ENCODE measurements at places on chromosomes 3 and 15. TPM values are rescaled to one million over a fixed set of nuclear protein-coding genes. Genes with fewer than 3 reads are reported as not detected.

GRCh38 chr3:30605005-30605404 lies 1.4 kb upstream of the TGFBR2 start:
- no peak overlapping the region for H3K4me3 ChIP-seq
- H3K27ac ChIP-seq = no peak overlapping the region
- no peak for DNase-seq
- H3K36me3 ChIP-seq = no peaks in the 10 kb centered on the region
- no peaks in the 10 kb centered on the region for H3K27me3 ChIP-seq
- peaks cover 15% of the 10 kb centered on the region for H3K4me1 ChIP-seq

- H3K4me1 ChIP-seq = no peaks in the 10 kb centered on the region
- H3K27me3 ChIP-seq = peaks cover 5% of the 10 kb centered on the region
- H3K4me3 ChIP-seq = no peak overlapping the region
- DNase-seq = no peak
- H3K27ac ChIP-seq = no peak overlapping the region
Measured at GRCh38 chr15:58077427-58077826, 11.9 kb upstream of the ALDH1A2 start.

Gene SQOR
- total RNA-seq = 149 TPM

DNA sequence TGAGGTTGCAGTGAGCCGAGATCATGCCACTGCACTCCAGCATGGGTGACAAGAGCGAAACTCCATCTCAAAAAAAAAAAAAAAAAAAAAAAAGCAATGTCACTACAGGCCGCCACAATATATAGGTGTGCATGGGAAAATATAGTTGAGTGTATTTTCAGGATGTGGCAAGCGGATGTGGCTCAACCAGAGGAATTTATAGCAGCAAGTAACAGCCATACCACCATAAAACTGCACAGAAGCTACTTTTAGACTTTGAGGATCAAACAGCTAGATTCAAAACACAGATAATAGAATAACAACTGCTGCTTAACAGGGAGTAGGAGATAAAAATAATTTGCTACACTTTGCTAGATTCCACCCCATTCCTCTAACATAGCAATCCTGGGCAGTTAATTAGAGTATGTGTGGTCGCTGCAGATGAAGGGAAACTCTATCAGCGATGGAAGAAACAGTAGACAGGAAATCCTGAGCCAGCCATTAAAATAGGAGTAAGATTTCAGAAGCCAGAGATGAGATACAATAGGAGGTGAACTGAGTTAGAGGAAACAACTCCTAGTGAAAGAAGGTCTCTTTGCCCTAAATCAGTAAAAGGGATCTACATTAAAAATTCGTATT lies 318.7 kb upstream of the STT3B start:
- H3K36me3 ChIP-seq = no peaks in the 10 kb centered on the region
- DNase-seq = no peak
- no peaks in the 10 kb centered on the region for H3K27me3 ChIP-seq
- no peak overlapping the region for H3K4me3 ChIP-seq
- H3K27ac ChIP-seq = no peak overlapping the region

- no peak overlapping the region for H3K4me3 ChIP-seq
- H3K4me1 ChIP-seq = peaks cover 25% of the 10 kb centered on the region
- no peaks in the 10 kb centered on the region for H3K27me3 ChIP-seq
- DNase-seq = no peak
Measured at GRCh38 chr15:60568301-60568742, 89.4 kb upstream of the ICE2 start.

DNA sequence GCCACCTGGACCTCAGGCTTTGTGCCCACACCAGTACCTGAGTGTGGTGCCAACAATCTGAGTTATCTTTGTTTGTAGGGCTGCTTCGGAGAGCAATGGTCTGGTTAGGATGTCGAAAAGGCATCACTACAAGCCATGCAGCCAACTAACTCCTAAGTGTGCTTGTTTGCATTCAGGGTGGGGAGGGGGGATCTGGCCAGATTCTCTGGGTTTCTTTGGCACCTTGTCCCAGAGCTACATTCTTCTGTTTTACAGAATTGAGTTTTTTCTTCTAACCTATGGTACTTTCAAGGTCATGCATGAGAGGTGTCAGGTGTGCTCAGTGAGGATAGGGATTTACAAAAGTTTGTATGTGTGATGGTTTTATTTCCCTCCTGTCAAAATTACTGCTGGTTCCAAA lies 391.4 kb upstream of the RARB start:
- H3K36me3 ChIP-seq = no peaks in the 10 kb centered on the region
- H3K27ac ChIP-seq = no peak overlapping the region
- H3K4me1 ChIP-seq = peaks cover 20% of the 10 kb centered on the region
- H3K27me3 ChIP-seq = no peaks in the 10 kb centered on the region
- no peak overlapping the region for H3K4me3 ChIP-seq

GRCh38 chr3:61439122-61439458 lies 122.3 kb upstream of the PTPRG start:
- no peak overlapping the region for H3K4me3 ChIP-seq
- H3K4me1 ChIP-seq = peaks cover 13% of the 10 kb centered on the region
- DNase-seq = no peak

DNA sequence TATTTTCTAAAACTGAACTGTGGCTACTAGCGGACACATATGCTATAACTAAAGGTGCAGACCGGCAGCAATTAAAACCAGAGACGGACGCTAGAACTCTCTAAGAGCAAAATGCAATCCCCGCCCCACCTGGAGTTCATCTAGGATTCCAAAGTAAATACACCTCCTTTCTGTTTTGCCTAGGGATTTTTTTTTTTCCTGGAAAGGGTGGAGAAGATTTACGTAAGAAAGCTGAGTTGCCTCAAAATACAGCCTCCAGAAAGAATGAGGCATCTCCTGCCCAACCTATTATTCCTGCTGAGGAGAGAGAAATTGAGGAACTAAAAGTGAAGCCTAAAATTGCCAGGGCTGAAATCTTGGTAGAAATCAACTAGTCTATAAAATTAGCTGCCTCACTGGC lies 150.2 kb downstream of the TP63 start:
- no peak for DNase-seq
- no peaks in the 10 kb centered on the region for H3K36me3 ChIP-seq
- no peak overlapping the region for H3K4me3 ChIP-seq

DNA sequence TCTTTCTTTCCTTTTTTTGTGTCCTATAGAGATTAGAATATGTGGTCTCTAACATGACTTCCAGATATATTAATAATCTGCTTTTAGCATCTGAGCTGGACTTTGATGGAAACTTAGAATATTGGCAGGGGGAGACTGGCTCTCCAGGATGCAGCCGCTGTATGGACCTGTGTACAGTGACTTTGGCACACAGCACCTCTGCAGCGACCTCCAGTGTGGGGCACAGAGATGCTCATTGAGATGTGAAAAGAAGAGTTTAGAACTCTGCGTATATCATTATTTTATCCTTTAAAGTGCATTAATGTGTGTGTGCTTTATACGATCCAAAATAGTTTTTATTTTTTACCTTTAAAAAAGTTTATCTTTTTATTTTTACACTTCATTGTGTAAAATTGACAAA lies 18.3 kb downstream of the CFAP161 start:
- no peaks in the 10 kb centered on the region for H3K4me1 ChIP-seq
- no peaks in the 10 kb centered on the region for H3K36me3 ChIP-seq
- DNase-seq = no peak
- no peaks in the 10 kb centered on the region for H3K27me3 ChIP-seq

GRCh38 chr3:155382396-155383042 lies 89.0 kb upstream of the STRIT1 start:
- no peaks in the 10 kb centered on the region for H3K36me3 ChIP-seq
- no peaks in the 10 kb centered on the region for H3K4me1 ChIP-seq
- no peak overlapping the region for H3K4me3 ChIP-seq
- H3K27ac ChIP-seq = no peak overlapping the region
- H3K27me3 ChIP-seq = no peaks in the 10 kb centered on the region

GRCh38 chr3:178003756-178004155 lies 532.5 kb upstream of the KCNMB2 start:
- H3K4me3 ChIP-seq = no peak overlapping the region
- H3K36me3 ChIP-seq = no peaks in the 10 kb centered on the region
- H3K27ac ChIP-seq = no peak overlapping the region
- no peak for DNase-seq
- H3K4me1 ChIP-seq = no peaks in the 10 kb centered on the region
- H3K27me3 ChIP-seq = no peaks in the 10 kb centered on the region

GRCh38 chr3:13822042-13822441 lies 57.8 kb downstream of the WNT7A start:
- no peaks in the 10 kb centered on the region for H3K27me3 ChIP-seq
- DNase-seq = no peak
- no peak overlapping the region for H3K4me3 ChIP-seq
- no peak overlapping the region for H3K27ac ChIP-seq
- no peaks in the 10 kb centered on the region for H3K36me3 ChIP-seq

DNA sequence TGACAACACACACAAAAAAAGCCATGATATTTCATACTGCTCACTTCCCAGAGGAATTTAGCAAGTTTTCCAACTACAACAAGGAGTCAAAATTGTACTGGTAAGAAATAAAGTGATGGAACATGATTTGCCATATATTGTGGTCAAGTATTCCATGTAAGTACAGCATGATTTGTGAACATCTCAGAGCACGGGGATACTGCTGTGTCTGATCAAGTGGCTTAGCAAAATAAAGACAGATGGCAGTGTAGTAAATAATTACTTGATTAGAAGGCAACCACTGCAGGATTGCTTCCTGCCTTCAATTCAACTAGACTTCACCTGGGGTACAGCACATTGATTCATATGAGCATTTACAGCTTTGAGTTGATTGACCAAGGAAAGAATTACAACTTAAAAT lies 51.6 kb upstream of the DUT start:
- H3K27ac ChIP-seq = no peak overlapping the region
- DNase-seq = no peak
- no peak overlapping the region for H3K4me3 ChIP-seq
- H3K36me3 ChIP-seq = no peaks in the 10 kb centered on the region
- no peaks in the 10 kb centered on the region for H3K27me3 ChIP-seq

- peaks cover 27% of the 10 kb centered on the region for H3K4me1 ChIP-seq
- peak overlapping the region; percentile 30 for H3K27ac ChIP-seq
- DNase-seq = no peak
Measured at GRCh38 chr15:75545064-75545463, 34.1 kb downstream of the PTPN9 start.

Gene ASB14
- 3.4 TPM for total RNA-seq
